ENCODE measurements at places on chromosomes 6 and 20.

GRCh38 chr6:20704325-20705025 is 170.2 kb downstream of the CDKAL1 start:
- no peak for DNase-seq

DNA sequence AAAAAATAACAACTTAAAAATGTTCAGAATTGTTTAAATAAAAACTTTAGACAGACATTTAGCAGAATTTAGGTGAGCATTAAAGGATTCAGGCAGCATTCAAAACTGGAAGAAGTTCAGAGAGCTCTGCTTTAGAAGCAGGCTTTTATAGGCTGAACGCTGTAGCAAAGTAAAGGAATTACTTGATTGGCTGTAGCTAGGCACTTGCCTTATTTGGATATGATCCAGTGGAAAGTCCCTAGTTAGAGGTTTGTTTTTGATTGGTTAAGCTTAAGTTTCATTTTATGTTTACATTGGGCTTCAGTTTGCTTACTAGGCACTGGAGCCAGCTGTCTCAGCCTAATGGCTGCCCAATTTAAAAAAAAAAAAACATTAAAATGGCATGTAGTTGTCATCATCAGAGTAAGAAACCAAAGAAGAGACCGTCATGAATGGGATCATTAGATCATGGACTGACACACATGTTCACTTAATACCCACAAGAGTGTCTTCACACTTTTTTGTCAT is 65.1 kb downstream of the CBFA2T2 start:
- no peak for DNase-seq

GRCh38 chr20:60559462-60559861 is 601.2 kb downstream of the CDH26 start:
- no peak for DNase-seq

DNA sequence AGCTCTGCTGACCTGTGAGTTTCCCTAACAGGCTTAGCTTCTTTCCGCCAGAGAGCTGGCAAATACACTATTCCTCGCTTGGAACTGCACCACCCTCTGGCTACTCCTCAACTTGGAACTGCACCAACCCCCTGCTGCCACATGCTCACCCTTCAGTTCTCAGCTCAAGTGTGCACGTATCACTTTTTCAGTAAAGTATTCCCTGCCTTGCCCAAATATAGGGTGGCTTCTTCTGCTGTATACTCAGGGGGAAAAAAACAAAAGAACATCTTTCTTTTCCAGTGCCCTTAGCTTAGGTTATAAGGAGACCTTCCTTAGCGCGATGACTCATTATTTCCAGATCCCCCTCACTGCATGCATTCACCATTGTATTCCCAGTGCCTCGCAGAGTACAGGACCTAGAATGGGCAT is 21.2 kb downstream of the GNAS-AS1 start:
- no peak for DNase-seq

DNA sequence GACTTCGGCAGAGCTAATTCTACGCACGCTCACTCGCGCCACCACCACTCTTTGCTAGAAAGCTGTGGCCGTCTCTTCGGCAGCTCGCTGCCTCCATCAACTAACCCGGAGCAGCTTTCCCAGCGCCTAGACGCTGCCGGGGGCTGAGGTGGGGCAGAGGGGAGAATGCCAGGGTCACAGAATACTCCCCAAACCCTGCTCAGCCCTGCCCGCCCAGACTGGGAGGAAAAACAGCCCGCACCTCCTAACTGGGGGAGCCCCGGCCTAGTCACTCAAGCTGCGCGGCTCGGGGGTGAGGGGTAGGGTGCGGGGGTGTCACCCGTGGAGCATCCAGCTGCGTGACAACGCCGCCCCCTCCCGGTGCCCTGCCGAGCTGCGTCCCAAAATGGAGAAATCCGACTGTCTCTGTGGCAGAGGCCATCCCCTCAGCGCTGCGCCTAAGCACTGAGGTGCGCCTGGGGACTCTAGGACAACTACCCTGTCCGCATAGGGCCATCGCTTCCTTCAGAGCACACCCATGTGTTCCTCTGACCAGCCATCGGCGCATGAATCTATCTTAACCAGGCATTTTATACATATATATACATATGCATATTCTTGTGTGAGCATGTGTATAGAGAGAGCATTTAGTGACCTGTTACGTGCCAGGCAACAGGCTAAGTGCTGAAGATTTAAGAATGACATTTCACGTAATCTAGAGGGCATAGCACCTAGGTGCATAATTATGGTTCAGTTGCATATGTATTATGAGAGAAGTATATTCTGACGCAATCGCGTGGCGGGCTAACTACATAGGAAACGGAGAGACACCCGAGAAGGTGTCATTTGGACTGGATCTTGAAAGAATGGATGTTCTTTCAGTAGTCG is 1.5 kb upstream of the TENT5A start:
- peak; percentile 66 for DNase-seq

- no peak for DNase-seq
Measured at GRCh38 chr6:139738801-139739455, 364.5 kb upstream of the CITED2 start.

DNA sequence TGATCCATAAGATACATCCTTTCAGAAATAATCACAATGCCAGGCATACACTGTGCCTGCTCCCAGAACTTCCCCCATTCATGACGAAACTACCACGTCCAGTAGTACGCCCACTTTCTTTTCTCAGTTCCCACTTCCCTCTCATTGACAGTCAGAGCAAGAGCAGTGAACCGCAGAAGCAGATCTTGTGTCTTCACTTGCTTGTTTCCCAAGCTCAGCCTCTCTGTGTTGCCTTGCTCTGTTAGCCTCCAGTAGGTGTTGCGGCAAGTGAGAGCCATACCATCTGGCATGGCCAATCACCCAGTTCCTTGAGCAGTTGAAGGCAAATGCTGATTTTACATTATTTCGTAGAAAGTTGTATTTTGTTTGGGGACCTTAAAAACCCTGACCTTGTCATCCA is 11.7 kb downstream of the UST start:
- no peak for DNase-seq

DNA sequence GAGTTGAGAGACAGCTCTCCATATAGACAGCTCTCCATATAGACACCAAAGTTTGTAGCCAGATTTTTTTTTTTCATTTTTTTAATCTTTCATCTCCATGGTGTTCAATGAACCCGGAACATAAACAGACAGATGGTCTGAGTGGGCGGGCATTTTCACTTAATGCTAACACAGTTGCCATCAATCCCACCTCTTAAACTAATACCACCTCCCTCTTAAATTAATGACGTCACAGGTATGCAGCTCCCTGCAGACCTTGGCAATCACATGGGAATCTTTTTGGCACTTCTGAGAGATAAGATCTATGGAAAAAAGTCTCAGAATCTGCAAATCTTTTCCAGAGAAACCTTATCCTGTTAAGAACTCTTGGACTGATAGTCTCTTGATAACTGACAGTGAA is 43.2 kb downstream of the PFDN4 start:
- DNase-seq = no peak

GRCh38 chr20:25087186-25087929 is 5.4 kb upstream of the VSX1 start:
- no peak for DNase-seq

- no peak for DNase-seq
Measured at GRCh38 chr6:125959041-125959440, 2.5 kb downstream of the HINT3 start.

All from mesothelial cell of epicardium (in vitro differentiated cells).